HT-29 (cell line): ENCODE measurements at places on chromosomes 7 and 10. TPM values are rescaled to one million over a fixed set of nuclear protein-coding genes. Genes with fewer than 3 reads are reported as not detected.

The CPN1 gene
- not detected in 2 replicates for total RNA-seq

The STOX1 gene
- 0.69 and 2.5 TPM in 2 replicates for total RNA-seq

- no peak for DNase-seq
Measured at GRCh38 chr7:92849322-92849721, 12.9 kb upstream of the CDK6 start.

- DNase-seq: peak; percentile 50
Measured at GRCh38 chr7:107180378-107180777, 11.6 kb downstream of the HBP1 start.

GRCh38 chr7:48046458-48046857 is 11.1 kb downstream of the C7orf57 start:
- DNase-seq: no peak
